ENCODE measurements at places on chromosomes 16 and 17.

DNA sequence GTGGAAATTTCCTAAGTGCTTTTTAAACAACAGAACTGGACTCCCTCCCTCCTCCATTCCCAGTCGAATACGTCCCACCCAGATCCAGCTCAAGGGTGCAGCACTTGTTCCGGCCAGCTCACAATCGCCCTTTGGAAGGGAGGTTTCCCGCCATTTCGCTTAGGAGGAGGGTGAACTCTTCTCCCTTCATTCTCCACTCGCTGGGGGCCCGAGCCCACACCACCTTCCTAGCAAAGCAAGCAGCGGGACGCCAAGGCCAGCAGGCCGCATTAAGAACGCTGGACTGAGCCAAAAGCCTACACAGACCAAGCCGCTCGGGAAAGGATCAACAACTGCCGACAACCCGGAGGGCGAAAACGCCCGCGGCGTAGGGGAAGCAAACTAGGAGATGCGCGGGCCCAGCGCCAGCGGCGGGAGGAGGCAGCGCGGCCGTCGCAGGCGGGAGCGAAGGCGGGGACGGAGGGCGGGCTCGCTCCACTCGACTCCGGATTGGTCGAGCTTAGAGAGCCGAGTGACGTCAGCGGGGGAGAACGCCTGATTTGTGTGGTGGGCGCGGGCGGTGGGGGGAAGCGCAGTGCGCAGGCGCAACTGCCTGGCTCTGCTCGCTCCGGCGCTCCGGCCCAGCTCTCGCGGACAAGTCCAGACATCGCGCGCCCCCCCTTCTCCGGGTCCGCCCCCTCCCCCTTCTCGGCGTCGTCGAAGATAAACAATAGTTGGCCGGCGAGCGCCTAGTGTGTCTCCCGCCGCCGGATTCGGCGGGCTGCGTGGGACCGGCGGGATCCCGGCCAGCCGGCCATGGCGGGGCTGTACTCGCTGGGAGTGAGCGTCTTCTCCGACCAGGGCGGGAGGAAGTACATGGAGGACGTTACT, at the start of gene PPM1D:
TSS of gene PPM1D (plus strand) at position 574 of the 870 bp plus-strand sequence. CDS start at position 796, 222 bp downstream.
- DNase-seq = peak; percentile 99

GRCh38 chr16:60337671-60338070, 1603.6 kb upstream of the GOT2 start:
- DNase-seq = no peak

DNA sequence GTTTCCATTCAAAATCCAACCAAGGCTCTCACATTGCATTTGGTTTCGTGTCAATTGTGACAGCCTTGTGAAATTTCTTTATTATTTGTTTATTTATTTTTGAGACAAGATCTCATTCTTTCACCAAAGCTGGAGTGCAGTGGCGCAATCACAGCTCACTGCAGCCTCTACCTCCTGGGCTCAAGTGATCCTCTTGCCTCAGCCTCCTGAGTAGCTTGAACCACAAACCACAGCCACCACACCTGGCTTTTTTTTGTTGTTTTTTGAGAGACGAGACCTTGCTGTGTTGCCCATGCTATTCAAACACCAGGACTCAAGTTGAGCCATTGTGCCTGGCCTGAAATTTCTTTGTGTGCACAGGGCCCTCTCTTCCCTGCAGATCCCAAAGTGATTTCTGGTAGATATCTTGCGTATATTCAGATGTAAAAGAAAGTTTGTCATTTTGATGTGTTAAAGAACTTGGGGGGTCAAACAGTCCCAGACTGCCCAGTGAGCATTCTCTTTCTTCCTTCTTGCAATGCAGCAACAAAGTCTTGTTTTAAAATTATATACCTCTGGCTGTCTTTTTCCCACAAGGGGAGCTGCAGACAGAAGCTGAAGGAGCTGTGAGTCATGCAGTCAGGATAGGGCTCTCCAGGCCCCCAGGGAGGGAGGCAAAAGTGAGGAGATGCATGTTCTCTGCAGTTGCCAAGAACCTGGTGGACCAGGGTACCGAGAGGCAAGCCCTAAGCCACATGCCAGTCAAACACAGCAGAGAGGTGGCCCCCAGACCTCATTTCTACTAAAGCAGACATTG, 15.5 kb upstream of the USP22 start:
- peak; percentile 56 for DNase-seq

DNA sequence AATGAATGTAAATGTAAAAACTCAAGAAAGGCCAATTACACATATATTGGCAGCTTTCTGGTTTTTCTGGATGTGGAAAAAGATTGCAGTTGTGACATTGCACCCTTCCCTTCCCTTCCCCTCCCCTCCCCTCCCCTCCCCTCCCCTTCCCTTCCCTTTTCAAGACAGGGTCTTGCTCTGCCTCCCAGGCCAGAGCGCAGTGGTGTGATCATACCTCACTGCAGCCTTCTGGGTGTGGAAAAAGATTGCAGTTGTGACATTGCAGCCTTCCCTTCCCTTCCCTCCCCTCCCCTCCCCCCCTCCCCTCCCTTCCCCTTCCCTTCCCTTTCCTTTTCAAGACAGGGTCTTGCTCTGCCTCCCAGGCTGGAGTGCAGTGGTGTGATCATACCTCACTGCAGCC, 41.7 kb downstream of the PIK3R5 start:
- DNase-seq = no peak

GRCh38 chr17:78133971-78134898, 3.7 kb downstream of the TMC8 start:
- peak; percentile 20 for DNase-seq

DNA sequence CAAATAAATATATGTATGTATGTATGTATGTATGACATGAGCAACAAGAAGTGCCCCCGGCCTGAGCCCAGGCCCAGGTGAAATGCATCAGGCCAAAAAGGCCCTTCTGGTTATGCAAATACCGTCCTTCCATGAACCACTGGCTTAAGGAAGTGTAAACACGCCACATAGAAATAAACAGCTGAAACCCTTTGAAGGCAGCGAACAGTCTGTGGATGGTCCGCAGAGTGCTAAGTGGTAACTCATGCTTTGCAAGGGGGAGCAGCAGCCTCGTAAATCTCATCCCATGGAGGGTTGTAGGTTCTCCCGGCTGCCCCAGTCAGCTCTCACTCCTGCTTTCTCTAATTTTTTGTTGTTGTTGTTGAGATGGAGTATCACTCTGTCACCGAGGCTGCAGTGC, 36.7 kb downstream of the COTL1 start:
- no peak for DNase-seq
